A549 (cell line): ENCODE measurements at places on chromosomes 7 and 10.

DNA sequence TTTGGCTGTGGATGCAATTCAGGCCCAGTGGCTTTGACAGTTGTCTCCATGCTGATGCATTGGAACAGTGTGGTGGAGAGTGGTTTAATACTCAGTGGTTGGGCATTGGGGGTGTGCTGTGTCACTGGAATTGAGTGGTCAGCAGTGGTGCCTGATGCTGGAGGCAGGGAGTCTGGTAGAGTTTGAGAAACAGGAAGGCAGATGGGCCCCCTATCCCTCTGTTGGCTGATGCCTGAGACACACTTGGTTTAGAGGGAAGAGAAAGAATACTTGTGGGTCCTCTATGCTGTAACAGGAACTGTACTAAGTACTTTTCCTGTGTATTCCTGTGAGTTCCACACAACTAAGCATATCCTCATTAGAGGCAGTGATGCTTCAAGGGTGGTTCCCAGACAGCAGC, 55.4 kb downstream of the EEPD1 start:
- DNase-seq: no peak

GRCh38 chr7:135575296-135575695, 17.6 kb downstream of the NUP205 start:
- no peak for DNase-seq

DNA sequence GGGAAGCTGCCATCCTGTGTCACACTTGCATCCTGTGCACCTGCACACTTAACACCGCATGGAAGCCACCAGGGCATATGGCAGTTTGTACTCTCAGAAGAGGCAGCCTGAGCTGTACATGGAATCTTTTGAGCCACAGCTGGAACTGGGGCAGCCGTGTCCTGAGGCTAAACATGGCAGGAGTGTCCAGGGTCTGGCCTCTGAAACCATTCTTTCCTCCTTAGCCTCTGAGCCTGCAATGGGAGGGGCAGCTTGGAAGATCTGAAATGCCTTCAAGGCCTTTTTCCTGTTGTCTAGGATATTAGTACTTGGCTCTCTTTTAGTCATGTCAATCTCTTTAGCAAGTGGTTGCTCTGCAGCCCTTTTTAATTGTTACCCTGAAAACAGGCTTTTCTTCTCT, 16.4 kb downstream of the PLCE1 start:
- DNase-seq: no peak

DNA sequence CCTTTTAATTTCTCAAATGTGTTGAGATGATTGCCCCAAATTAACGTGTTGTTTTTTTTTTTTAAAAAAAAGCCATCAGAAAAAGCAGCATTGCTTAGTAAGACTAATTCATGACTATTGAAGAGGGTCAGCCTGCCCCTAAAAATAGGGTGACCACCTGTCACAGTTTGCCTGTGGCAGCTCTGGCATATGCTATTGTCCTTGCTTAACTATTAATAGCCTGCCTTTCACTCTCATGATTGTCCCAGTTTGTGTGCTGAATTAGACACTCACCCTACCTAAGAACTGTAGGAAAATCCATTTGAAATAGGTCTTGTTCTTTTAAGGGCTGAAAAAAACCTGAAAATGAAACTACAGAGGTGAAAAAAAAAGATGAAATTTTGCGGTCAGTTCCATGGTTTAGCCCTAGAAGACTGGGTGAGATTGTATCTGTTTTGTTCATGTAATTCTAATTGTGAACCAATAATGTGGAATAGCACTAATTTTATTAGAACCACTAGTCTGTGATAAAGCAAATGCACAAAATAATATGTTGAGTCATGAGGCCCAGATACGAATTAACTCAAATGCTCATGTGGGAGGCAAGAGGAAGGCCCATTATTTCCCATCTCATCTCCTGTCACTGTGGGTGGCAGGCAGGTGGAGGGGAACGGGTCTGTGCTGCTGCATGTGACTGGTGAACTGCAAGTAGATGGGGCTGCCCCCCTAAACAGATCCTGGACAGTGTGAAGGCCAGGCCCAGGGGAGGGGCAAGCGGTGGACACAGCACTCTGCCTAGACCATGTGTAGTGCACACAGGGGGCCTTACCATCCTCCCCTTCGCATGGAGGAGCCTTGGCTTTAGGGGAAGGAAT, 265.4 kb upstream of the NFE2L3 start:
- DNase-seq: no peak

- DNase-seq: no peak
Observed at GRCh38 chr7:90720984-90721760, 125.1 kb downstream of the CDK14 start.

DNA sequence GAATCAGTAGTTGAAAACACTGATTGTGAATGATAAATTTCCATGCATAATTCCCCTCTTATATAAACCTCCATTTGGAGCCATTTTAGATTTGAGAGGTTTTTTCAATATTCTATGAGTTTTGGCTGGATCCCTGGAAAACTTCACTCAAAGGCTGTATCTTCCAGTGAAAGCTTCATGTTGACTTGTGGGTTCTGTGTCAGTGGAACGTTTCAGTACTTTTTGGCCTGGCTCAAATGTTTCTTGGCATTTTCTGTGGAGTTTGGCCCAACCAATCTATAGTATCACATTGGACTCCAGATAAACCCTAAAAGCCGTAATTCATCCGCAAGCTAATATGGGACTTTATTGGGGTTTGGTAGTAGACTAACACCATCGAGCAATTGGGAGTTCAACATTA, 172.6 kb upstream of the PRPS1L1 start:
- DNase-seq: no peak

DNA sequence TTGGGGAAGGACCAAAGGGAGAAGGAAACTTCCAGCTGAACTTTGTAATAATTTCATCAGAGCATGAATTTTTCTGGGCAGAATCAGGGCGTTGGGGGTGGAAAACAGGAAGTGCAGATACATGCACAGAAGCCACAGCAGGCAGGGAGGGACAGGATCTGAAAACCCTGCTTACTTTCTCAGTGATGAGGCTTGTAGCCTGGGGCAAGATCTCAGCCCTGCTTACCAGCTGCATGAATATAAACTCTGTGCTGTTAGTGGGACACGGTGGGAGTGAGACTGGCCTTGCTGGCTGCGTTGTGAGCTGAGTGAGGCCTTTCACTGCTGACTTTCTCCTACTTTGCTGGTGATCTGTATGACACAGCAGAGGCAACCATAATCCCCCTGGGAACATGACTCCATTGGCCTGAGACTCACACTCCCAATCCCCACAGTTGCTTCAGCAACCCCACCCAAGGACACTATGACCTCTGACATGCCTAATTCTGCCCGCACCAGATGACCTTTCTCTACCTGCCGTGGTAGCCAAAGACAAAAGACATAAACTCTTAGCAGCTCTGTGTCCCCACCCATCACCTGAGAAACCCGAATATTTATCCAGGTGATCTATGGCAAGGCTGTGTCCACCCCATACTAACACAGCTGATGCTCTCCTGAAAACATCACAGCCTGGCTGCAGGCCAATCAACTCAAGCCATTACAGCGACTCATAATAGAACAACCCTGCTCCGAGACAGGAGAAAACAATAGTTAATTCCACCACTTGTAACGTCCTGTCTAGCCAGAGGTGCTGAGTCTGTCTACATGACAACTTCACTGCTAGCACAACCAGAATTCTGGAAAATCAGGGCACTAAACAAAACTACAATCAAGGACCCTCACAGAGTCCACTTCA, 190.7 kb upstream of the CHRM2 start:
- no peak for DNase-seq

- DNase-seq: no peak
Observed at GRCh38 chr10:127354255-127354654, 157.9 kb upstream of the INSYN2A start.

DNA sequence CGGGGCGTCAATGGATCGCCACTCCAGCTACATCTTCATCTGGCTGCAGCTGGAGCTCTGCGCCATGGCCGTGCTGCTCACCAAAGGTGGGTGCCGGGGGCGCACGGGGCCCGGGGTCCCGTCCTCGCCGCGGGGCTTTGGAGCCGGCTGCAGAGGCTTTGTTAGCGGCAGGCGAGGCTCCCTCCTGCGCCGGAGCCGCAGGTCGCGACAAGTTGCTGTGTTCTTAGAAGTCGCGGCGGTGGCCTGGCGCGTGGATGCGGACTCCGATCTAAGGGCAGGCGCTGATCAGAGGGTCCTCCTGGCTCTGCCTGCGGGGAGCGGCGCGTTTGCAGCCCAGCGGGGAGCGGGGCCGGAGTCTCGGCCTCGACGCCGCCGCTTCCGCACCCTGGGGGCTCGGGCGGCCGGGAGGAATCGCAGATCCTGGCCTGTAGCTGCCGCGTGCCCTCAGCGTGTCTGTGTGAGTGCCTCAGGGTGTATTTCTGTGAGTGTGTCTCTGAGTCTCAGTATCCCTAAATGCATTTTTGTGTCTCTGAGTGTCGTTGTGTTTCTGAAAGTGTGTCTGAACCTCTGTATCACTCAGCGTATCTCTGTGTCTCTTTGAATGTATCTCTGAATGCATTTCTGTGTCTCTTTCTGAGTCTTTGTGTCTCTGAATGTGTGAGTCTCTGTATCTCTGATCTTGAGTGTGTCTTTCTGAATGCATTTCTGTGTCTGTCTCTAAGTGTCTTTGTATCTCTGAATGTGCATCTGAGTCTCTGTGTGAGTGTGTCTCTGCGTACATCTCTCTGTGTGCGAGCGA, 766 bp downstream of the BAMBI start:
- DNase-seq: no peak

GRCh38 chr10:101827919-101828600, 9.8 kb upstream of the OGA start:
- DNase-seq: no peak

GRCh38 chr7:50584793-50585408, 19.7 kb upstream of the DDC start:
- no peak for DNase-seq

GRCh38 chr10:48501226-48501625, 103.6 kb downstream of the ARHGAP22 start:
- no peak for DNase-seq

DNA sequence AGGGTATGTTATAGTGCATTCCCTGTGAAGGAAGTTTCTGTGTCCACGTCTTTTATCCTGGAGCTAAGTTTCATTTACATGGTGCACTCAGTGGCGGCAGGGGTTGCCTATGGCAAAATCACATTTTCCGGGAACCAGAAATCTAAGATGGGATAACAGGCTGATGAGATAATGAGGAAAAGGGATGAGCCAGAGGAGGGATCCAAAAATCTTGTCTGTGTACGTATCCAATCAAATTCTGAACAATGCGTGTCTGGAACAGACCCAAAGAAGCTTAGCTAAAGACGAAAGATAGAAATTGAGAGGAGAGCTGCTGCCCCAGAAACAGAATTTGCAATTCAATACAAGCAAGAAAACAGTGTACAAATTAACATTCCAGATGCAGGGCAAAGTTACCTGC, 16.1 kb downstream of the LANCL2 start:
- no peak for DNase-seq

- DNase-seq: no peak
Observed at GRCh38 chr10:62550173-62550572, 176.0 kb downstream of the ZNF365 start.

GRCh38 chr7:134766779-134767519, 12.5 kb upstream of the CALD1 start:
- DNase-seq: no peak

DNA sequence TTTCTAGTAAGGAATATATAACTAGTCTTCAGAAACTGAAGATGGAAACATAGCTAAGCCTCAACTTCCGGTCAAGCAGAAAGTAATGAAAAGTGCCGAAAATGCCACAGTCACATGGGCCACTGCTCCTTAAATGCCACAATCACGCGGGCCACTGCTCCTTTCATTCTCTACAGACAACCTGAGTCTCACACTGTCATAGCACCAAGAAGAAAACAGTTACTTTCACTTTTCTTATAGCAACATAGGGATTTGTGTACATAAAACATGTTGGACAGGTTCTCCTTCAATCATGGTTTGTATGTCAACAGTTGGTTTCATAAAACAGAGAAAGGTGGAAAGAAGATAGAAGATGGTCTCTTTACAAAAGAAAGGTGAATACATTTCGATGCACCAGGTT, 48.6 kb upstream of the NOBOX start:
- DNase-seq: no peak
